ENCODE measurements at places on chromosomes 7 and 10.

GRCh38 chr10:5650664-5651387 is 15.6 kb downstream of the ASB13 start:
- no peak for DNase-seq

DNA sequence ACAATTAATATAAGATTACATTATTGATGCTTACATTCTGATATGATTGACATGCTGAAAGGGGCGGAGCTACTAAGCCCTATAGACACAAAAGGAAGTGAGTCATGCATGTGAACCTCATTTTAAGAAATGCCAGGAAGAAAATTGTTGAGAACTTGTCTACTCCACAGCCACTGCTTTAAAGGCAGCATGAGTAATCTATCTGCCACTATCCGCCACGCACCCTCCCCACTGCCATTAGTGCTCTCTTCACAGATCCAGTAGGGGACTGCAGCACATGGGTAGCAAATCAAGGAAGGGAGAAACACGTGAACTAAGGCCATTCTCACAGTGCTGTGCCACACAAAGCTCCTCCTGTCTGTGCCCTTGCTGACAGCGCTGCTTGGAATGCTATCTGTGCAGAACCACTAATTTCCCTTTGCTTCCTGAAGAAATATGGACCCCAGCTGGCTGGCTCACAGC is 524.8 kb downstream of the GRM8 start:
- DNase-seq: no peak

DNA sequence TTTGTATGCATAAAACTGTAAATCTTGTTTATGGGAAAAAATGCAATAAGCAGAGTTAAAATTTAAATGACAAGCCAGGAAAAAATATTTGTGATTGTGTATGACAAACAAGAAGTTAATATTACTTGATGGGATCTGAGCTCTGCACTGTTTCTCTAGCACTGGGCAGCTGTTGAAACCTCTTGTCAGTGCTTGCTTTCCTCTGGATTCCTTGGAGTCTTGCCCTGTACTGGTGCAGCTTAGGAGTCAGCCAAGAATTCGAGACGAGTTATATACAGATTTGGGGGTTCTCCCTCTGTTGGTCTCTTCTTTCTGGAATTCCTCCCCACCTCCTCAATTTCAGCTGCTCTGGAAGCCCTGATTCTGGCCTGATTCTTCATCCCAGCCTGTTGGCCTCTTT is 24.3 kb upstream of the OPN4 start:
- no peak for DNase-seq

DNA sequence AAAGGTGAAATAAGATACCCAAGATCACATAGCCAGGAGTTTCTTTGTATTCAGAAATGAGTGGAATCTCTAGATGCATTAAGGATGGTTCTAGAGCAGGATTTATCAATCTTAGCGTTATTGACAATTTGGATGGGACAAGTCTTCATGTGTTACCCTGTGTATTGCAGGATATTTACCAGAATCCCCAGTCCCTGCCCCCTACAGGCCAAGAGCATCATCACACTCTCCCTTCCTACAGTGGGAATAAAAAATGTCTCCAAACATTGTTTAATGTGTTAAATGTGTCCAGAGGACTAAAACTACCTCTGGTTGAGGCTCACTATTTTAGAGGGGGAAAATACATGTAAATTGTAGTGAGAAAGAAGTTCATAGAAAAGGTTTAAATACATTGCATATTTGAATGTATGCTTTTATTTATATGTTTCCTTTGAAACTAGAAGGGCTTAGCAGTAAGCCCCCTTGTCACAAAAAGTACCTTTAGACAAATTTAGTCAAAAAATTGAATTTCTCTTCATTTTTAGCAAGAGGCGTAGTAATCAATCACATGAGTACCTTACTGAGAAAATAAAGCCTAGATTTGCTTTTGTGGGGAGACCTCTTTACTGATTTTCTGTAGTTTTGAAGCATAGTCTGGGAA is 141.2 kb downstream of the MLLT10 start:
- DNase-seq: peak; percentile 69

DNA sequence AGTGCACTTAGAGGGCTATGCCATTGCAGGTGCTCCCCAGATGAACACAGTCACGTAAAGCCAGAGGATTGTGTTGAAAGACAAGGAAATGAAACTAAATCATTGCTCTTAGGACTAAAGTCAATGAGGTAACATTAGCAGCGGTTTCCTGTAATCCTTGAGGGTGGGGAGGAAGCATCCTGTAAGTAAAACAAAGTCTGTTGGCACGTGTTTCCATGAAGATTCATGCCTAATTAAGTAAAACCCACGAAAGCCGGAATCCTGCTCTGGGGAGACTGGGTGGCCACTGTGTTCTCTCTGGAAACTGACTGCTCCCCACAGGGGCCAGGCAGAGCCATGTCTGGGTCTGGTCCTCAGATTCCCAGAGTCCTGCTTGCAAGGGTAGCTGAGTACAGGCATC is 18.3 kb downstream of the STEAP1B start:
- DNase-seq: no peak

DNA sequence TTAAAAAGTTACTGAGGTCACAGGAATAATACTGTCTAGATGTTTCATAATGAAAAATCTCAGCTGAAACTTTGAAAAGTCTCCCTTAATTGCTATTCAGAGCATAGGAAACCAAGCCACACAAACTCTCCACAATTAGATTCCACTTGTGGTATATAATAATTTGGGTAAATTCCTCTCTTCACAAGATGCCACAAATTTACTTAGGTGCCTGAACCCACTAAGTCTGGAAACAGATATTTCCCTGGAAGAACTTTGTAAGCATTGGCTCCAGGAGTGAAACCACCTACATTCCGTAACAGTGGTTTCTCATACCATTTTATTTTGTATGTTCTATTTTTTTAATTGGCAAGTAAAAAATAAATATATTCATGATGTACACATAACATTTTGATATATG is 493.4 kb downstream of the SEMA3D start:
- no peak for DNase-seq

GRCh38 chr10:95906677-95907455 is 909 bp upstream of the CC2D2B start:
- peak; percentile 80 for DNase-seq

- DNase-seq: no peak
These were observed 18.1 kb upstream of the MACC1 start for GRCh38 chr7:20235288-20235687.

GRCh38 chr10:114607358-114607998 is 50.6 kb downstream of the ABLIM1 start:
- no peak for DNase-seq

GRCh38 chr10:128149267-128150014 is 23.2 kb upstream of the MKI67 start:
- no peak for DNase-seq

- DNase-seq: no peak
These were observed 81.6 kb upstream of the SAMD8 start for GRCh38 chr10:75029857-75030256.

- no peak for DNase-seq
These were observed 773.2 kb upstream of the LRRN3 start for GRCh38 chr7:110317541-110318265.

GRCh38 chr7:73973091-73973490 is 54.9 kb upstream of the ELN start:
- DNase-seq: no peak

- DNase-seq: no peak
These were observed 118.9 kb downstream of the PLXDC2 start for GRCh38 chr10:19935176-19935575.

DNA sequence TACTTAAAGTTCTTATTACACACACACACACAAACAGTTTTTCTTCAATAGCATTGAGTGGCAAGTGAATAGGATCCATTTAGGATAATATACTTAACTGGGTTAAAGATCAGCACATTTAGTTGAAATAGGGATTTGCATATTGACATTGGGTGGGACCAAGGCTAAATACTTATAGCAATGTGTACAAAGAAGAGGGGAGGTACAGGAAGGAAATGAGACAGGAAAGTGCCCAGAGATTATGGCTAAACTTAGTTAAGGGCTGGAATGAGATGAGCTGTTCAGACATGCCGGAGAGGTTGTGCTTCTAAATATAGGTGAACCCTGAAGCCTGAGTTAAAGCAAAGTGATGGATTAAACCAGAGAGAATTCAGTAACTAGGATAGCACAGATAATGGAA is 95.1 kb downstream of the LSMEM1 start:
- no peak for DNase-seq

GRCh38 chr7:46032353-46032752 is 111.3 kb upstream of the IGFBP3 start:
- no peak for DNase-seq

DNA sequence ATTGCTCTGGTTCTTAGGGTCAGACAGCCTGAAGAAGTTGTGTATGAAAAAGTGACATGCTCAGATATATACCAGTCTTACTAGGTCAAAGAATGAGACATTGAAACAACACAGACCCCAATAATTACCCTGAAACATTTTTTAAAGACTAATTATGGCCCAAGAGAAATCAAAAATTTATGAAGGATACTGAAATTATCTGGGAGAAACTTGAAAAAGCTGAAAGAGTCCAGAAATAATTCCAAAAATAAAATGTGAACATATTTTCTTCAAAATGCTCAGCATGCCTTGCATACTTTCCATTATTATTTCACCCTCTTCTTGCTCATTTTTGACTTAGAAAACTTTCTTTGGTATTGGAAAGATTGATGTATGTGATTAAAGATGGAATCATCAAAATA is 198.9 kb upstream of the CCDC6 start:
- DNase-seq: no peak

GRCh38 chr7:114759347-114760062 is 162.4 kb upstream of the MDFIC start:
- DNase-seq: no peak

DNA sequence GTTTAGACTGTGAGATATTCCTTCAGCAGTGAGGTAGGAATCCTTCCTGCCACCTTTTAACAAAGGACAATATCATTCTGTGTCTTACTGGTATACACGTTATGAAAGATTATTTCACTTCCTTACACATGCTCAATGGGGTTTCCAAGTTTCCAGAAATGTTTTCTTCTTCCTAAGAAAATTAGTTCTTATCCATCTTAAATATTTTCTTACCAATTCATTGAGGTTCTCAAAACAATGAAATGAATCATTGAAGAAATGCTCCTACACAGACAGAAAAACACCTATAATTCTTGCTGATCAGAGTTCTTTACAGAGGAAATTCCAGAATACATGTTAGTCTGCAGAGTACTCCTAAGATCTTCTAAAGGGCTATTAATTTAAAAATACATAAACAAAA is 51.4 kb upstream of the SEC61G start:
- DNase-seq: no peak

GRCh38 chr10:16901106-16901505 is 83.9 kb upstream of the RSU1 start:
- DNase-seq: no peak

DNA sequence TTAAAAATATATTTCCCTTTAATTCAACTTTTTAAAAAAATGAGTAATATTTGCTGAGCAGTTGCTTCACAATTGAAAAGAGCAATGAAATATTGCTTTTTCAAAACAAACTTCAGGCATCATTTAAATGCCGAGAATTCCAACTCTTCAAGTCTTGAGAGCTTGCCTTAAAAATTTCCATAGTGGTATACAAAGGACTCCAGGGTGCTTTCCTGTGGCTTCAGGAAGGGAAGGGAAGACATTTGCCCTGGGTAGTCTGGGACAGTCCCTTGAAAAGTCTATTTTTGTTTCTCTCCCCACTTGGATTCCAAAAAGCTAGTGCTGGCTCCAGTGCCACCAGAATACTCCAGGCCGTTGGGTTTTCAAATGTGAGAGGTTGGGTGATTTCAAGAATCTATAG is 71.7 kb downstream of the HYCC1 start:
- no peak for DNase-seq

- peak; percentile 57 for DNase-seq
These were observed 56.0 kb upstream of the BTRC start for GRCh38 chr10:101297901-101298486.

- no peak for DNase-seq
These were observed 66.1 kb downstream of the AMZ1 start for GRCh38 chr7:2754086-2754485.

DNA sequence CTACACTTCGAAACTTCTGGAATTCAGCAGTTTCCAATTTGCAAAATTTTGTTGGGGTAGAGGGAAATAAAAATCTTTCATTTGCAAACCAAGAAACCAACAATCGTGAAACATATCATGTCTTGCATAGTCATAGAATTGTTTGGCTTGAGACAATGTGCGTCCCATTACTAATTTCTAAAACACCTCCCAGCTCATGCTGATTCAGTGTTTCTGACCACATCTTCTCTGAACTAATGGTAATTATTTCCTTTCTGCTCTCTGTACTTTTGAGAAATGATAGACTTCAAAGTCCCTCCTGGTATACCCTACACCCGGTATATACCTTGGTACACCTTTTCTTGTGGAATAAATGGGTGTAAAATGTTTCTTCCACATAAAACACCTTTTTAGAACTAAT is 41.8 kb upstream of the TSPAN13 start:
- DNase-seq: no peak

GRCh38 chr7:20063644-20064043 is 153.5 kb downstream of the MACC1 start:
- no peak for DNase-seq

DNA sequence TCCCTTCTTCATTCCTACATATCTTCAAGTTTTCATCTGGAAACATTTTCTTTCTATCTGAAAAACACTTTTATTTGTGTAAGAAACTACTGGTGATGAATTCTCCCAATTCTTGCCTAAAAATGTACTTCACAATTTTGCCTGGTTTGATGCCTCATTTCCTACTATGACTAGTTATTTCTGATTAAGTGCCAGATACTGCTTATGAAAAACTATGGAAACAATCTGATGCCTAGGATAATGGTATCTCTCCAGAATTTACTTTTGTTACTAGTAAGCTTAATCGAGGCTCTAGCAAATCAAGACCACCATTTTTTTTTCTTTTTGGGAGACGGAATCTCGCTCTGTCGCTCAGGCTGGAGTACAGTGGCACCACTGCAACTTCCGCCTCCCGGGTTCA is 31.3 kb downstream of the CACUL1 start:
- no peak for DNase-seq

GRCh38 chr7:48390388-48391327 is 219.4 kb downstream of the ABCA13 start:
- no peak for DNase-seq

GRCh38 chr7:157721468-157722136 is 384.8 kb downstream of the DNAJB6 start:
- no peak for DNase-seq

DNA sequence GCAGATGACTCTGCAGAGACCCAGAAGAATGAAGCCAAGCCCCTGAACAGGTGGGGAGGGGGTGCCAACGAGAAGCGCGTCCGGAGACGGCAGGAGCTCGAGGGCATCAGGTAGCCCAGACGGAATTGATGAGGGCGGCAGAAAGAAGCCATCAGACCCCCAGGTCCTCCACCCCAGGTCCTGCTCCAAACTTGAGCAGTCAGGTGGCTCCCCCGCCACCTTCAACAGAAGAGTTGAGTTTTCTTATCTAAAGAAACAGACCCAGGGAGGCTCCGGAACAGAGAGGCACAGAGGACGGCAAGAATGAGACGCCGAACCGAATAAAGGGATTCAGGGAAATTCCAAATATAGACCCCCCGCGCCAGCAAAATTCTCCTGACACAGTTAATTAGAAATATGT is 22.2 kb downstream of the RGS10 start:
- DNase-seq: peak; percentile 83

All from hematopoietic multipotent progenitor cell treated with erythropoietin and hydrocortisone succinate and interleukin-3 and kit ligand, for 8 days (in vitro differentiated cells).